NCI-H774 (cell line): ENCODE measurements at places on chromosomes 12 and 14.

DNA sequence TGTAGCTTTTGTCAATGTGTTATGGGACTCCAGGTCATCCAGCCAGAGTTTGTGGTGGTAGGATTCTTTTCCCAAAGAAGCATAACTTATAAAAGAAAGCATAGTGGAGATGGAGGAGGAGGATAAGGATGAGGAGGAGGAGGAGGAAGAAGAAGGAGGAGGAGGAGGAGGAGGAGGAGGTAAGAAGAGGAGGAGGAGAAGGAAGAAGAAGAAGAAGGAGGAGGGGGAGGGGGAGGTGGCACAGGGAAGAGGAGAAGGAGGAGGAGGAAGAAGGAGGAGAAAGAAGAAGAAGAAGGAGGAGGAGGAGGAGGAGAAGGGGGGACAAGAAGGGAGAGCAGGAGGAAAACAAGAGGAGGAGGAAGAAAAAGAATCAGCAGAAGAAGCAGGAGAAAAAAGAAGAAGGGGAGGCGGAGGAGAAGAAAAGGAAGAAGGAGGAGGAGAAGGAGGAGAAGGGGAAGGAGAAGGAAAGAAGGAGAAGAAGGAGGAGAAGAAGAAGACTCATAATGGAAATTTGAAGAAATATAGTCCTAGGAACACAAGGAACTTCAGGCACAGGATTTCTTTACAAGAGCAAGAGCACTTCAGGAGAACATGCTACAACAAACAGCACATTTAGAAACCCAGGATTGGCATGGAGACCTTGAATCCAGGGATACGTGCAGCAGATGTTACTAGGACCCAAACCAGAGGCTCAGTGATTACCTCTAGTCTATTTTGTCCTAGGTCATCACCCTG, 22.6 kb downstream of the TSPAN8 start:
- DNase-seq, result no peak

DNA sequence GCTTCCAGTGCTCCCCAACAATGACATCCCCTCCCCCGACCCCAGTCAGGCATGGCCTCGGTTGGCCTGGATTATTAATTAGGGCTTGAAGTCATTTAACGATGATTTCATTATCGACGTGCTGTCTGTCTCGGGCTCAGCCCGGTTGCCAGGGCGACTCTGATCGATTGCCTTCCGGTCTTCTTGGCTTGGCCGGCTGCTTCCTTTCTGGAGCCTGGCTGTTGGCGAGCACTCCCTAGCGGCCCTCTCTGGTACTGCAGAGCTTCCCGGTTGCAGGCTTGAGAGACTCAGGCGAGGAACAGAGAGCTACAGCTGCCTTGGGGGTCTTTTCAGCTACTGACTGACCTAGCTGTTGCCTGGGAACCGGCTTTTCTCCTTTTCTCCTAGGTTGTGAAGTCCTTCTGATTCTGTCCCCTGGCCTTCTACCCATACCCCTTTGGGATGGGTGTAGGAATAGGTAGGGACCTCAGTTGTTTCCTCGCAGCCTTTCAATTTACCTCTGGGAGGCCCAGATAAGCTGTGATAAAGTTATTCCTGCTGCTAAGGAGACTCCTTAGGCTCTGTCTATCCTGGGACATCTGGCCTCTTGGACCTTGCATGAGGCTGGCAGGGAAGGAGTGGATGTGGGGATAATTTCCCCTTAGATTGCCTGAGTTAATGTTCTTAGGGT, 5.5 kb upstream of the CISTR start:
- DNase-seq, result peak; percentile 89

DNA sequence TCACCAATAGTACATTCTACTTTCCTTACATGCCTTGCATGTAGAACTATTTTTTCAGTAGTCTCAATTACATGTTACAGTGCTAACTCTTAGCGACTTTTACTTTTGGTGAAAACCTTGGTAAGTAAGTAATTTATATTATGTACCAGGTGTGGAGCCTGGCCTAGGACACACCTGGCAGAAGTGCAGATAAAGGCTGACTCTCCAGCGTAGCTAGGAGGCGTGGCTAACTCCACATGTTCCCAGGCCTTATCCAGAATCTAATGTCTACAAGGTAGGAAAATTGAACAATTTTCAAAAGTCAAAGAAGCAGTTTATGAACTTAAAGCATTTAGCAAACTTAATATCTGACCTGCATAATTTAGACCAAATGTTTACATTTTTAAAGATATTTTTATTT, 157.4 kb downstream of the DHRS2 start:
- no peak for DNase-seq

DNA sequence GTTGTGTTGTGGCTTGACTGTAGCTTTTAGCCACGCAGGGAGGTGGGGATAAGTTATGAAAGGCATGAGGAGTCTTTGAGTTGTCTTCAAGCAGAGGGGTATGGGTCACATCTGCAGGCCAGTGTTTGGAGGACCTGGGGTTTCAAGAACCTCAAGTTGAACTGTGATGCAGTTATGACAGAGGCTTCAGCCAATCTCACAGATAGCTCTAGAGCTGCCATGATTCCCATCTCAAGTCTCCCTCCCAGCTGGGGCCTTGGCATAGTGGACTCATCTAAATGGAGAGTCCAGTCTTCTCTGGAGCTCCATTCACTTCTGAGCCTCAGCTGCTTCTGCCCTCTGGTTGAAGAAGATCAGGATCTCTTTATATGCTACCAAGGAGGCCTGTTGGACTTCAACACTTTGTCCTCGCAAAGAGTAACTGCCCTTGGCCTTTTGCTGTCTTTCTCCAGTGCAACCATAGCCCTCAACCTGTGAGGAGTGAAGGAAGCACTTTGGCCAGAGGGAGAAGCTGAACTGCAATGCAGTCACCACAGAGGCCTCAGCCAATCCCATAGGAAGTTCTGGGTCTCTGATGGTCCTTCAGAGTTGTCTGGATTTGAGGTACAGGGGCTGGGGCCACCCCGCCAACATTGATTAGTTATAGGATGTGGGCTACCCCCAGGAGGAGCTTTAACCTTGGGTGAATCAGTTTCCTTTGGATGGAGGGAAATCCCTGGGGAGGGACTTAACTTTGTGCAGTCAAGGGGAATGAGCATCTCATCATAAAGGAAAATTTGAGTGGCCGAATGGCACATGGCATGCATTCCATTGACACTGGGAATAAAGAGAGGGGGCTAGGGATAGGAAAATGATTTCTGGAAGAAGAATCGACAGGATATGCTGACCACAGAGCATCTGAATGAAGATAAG, 230.5 kb downstream of the PCNX1 start:
- DNase-seq, result no peak

DNA sequence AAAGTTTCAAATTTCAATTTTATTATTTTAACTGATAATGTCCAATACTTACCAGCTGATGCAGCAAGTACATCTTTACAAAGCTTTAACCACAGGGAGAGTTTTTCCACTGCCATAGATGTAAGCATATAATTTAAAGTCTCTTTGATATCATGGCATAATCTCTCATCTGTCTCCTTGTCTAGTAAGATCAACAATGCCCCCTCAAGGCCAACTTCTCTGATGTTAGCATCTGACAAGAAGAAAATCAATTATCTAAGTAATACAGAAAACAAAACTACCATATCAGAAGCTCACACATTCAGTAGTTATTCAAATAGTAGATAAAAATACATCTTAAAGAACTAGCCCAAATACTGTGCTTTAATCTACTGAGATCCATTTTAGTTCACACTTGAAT, 94.2 kb downstream of the HEATR5A start:
- DNase-seq, result no peak

DNA sequence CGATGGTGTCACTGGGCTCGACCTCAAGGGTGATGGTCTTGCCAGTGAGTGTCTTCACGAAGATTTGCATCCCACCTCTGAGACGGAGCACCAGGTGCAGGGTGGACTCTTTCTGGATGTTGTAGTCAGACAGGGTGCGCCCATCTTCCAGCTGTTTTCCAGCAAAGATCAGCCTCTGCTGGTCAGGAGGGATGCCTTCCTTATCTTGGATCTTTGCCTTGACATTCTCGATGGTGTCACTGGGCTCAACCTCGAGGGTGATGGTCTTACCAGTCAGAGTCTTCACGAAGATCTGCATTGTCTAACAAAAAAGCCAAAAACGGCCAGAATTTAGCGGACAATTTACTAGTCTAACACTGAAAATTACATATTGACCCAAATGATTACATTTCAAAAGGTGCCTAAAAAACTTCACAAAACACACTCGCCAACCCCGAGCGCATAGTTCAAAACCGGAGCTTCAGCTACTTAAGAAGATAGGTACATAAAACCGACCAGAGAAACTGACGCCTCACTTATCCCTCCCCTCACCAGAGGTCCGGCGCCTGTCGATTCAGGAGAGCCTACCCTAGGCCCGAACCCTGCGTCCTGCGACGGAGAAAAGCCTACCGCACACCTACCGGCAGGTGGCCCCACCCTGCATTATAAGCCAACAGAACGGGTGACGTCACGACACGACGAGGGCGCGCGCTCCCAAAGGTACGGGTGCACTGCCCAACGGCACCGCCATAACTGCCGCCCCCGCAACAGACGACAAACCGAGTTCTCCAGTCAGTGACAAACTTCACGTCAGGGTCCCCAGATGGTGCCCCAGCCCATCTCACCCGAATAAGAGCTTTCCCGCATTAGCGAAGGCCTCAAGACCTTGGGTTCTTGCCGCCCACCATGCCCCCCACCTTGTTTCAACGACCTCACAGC, 717 bp downstream of the UBC start:
- DNase-seq, result no peak

DNA sequence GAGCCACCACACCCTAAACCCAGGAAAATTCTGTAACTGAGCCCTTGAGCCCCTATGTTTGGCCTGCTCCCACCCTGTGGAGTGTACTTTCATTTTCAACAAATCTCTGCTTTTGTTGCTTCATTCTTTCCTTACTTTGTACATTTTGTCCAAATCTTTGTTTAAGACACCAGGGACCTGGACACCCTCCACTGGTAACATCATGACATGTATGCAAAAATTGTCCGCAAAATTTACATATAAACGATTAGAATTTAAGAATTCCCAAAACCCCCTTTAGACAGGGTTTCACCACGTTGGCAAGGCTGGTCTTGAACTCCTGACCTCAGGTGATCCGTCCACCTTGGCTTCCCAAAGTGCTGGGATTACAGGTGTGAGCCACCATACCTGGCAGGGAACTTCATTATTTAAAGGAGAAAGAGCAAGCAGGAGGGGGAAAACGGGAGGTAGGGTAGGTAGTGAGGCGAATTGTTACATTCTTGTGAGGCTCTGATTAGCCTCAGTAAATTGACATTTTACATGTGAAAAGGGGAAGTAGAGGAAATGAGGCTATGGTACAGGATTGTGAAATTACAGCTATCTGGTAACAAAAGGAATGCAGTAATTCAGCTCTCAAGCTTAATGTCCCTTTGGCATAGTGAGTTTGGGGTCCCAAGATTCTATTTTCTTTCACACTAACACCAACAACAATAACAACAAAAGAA, 27.6 kb downstream of the TUBA1A start:
- DNase-seq, result no peak

- no peak for DNase-seq
Observed at GRCh38 chr12:56486694-56487093, 1.3 kb downstream of the GLS2 start.

DNA sequence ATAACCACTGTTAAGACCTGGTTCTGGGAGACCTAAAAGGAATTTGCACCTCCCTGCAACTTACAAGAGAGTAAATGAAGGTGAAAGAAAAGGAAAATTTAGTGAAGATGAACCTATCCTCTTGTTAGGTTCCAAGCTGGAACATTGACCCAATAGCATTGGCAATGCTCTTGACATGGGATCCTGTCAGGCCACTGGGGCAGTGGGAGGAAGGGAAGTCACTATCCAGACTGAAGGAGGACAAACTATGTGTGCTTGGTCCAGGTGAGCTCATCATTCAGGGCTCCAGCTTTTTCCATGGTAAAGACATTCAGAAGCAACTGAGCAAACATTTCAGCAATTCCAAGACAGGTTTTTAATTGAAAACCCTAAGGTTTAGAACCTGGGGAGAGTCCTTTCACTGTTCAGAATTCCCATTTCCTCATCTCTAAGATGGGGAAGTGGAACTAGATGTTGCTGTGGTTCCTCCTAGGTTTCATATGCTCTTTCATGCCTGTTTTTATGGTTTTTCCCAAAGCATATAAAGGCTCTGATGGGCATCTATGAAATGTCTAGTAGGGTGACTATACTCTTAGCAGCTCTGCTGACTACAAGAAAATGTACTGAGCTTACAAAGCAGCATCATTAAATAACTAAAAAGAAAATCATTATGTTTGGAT, 33.1 kb downstream of the MAPK1IP1L start:
- no peak for DNase-seq
